ENCODE measurements at places on chromosomes 13 and 19.

DNA sequence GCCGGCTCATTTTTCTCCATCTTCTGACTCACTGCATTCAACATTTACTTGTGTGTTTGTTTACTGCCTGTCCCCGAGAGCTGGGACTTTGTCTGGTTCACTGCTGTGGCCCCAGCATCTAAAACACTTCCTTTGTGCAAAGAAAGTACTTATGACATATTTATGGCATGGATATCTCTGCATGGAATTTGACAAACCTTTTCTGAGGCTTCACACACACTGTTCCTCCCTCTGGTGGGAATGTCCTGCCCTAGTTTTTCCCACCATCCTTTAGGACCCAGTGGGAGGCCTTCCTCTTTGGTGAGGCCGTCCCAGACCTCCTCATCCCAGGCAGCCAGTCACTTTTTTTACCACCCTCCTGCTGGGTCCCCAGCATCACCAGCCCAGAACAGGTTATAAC, 1.4 kb upstream of the SRRM5 start:
- no peak for DNase-seq

- DNase-seq = no peak
Observed at GRCh38 chr13:40082639-40083038, 427.2 kb downstream of the COG6 start.

DNA sequence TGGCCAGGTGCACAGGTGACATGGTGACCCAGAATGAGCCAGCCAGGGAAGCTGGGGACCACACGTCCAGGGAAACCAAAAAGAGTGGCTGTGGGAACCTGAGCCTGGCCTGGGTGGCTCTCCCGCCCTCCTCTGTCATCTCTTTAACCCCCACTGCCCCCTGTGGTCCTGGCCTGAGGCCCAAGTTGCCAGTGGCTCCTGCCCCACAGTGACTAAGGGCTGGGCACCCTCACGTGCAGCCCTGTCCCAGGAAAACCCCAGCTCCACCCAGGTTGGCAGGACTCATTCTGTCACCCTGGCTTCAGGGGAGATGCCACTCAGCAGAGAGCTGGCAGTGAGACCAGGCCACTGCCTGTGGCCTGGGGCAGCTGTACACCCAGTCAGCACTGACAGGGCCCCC, 30.6 kb upstream of the ISYNA1 start:
- no peak for DNase-seq

- no peak for DNase-seq
Observed at GRCh38 chr19:29855741-29856500, 44.1 kb downstream of the CCNE1 start.

DNA sequence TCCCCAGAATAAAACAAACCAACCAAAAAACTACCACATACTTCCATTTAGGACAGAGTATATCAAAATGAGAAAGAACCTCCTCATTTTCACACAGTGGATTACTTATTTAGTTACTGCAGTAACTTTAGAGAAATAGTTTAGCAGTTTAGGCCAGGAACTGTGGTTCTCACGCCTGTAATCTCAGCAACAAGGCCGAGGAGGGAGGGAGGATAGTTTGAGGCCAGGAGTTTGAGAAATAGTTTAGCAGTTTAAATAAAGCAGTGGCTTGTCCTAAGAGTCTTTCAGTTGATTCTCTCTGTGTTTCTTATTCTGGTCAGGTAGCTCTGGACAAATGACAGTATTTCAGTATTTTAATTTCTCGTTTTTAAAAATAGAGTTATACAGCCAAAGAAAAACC, 9.4 kb downstream of the HMGB1 start:
- DNase-seq = no peak

GRCh38 chr19:42303101-42303464, 659 bp upstream of the PAFAH1B3 start:
- DNase-seq = no peak

- no peak for DNase-seq
Observed at GRCh38 chr19:9971166-9971897, 35.0 kb upstream of the OLFM2 start.

- peak; percentile 24 for DNase-seq
Observed at GRCh38 chr13:30529085-30529834, 63.5 kb upstream of the HMGB1 start.

DNA sequence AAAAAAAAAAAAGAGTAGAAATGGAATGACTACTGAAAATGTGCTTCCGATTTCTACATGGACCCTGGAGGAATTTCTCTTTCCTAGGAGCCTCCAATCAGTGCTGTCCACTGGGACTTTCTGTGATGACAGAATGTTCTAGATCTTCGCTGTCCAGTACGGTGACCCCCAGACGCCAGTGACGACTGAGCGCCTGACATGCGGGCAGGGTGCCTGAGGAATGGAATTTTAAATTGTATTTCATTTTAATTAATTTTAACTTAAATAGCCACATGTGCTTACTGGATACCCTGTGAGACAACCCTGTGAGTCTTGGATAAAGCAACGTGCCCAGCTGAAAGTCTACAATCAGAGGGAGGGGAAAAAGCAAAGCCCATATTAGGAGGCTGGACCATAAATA, 4.1 kb upstream of the TLE6 start:
- DNase-seq = no peak

DNA sequence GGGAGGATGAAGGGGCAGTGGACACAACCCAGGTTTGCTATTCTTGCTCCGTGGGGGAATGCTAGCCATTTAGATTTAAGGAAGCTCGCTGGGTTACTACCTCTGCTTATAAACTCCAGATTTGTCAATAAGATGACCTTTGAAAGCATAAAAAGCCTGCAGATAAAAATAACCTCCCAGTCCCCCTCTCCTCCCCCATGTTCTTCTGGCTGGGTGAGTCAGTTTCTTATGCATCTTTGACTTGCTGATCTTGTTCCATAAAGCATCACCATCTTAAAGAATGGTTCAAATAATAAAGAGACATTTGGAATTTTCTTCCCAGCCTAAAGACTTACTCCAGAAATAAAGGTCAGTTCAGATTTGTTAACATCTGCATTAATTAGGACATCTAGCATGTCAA, 118.3 kb upstream of the RNF113B start:
- DNase-seq = no peak

GRCh38 chr13:25247360-25247759, 39.9 kb downstream of the MTMR6 start:
- no peak for DNase-seq

DNA sequence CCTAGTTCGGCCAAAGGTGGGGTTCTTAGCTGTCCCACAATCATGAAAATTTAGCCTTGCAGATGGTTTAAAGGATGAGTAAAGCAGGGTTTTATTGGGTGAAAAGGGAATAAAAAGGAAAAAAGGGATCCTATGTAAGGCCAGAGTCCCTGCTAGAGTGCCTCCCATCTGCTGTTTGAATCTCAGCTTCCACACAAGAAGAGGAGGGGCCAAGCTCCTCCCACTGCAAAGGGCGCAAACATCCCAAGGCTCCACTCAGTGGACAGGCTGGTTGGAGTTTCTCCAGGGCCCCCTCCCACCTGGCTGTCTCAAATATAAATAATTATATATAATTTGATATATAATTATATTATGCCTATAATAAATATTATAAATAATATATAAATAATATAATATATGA, 1272.1 kb upstream of the PCDH20 start:
- DNase-seq = no peak

DNA sequence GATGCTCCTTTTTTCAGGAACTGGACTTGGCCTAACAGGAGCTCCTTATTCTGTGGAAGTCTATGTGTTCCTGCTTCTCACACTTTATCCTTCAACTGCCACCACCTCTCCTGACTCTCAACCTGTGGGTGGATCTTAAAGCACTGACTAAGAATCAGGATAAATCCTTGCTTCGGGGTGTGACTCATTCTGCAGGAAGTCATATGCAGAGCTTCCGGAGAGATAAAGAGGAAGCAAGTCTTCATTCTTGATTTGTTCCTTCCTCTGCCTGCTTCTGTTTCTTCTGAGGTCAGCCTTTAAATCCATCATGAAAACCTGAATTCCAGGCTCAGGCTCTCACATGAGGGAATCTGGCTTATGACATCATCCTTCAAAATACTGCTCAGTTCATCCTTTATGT, 137.1 kb upstream of the ATXN8OS start:
- DNase-seq = no peak

- no peak for DNase-seq
Observed at GRCh38 chr13:40048551-40048950, 393.1 kb downstream of the COG6 start.

DNA sequence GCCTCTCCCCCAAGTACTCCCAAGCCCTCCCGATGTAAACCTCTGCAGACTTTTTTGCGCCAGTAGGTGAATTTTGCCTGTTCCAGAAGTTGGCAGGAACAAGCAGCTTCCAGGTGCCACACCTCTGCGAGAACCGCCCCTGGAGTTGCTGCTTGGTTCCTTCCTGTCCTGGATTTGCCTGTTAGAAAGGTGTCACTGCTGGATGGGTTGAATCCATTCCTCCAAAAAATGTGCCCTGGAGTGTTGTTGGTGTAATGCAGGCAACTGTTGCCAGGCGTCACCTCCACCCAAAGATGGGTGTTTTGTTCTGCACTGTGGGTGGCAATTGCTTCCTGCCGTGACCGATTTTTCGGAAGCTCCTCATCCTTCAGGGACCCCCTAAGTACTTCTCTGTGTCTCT, 5.7 kb downstream of the PGPEP1 start:
- DNase-seq = no peak

DNA sequence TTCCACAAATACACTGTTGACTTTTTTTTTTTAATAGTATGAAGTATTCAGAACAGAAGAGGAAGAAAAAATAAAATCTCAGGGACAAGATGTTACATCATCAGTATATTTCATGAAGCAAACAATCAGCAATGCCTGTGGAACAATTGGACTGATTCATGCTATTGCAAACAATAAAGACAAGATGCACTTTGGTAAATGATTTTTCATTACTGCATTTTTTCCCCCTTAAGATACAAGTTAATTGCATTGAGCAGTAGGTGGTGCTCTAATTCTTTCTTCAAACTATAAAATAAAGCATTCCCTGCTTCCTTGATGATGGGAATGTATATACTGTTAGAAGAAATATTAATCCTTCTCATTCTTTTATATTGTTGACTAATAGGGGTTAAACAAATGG, 17.1 kb downstream of the UCHL3 start:
- DNase-seq = no peak

GRCh38 chr13:72643311-72643989, 84.0 kb downstream of the MZT1 start:
- DNase-seq = peak; percentile 2

DNA sequence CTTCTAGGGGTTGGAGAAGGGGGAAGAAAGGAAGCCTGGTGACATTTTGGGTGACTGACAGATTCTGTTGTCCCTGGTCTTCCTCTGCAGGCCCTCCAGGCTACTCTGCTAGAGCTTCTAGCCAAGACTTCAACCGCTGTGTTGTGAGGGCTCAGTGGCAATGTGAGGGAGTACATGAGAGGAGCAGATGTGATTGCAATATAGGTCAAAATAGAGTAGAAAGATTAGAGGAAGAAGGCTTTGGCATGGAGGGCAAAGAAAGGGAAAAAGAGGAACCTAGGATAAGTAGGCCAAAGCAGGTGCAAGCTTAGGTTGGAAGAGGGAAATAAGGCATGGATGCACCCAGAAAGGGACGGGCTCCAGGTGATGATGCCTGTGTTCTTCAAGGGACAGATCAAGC, 216.9 kb downstream of the RGCC start:
- no peak for DNase-seq

GRCh38 chr19:797528-798414, 519 bp downstream of the PTBP1 start:
- DNase-seq = peak; percentile 100

GRCh38 chr13:98275681-98276171, 98.7 kb upstream of the RNF113B start:
- DNase-seq = no peak

- no peak for DNase-seq
Observed at GRCh38 chr19:19405971-19406877, 749 bp downstream of the GATAD2A start.

DNA sequence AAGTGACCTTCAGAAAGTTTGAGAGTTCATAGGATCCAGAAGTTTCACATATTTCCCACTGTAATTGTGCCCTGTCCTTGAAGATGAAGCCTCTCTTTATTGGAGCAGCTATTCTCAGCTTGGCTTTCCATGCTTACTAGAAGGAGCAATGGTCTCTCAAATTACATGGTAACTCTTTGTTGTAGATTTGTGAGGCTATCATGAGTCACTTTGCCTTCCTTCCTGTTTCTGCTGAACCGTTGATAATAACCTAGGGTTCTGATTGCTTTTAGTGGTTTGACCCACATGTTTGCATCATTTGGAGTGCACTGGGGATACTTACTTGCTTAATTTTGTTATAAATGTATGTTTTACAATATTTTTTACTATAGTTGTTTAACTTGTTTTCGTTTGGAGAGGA, 772.9 kb upstream of the SLITRK6 start:
- DNase-seq = no peak

- DNase-seq = no peak
Observed at GRCh38 chr13:39965309-39965708, 309.8 kb downstream of the COG6 start.

DNA sequence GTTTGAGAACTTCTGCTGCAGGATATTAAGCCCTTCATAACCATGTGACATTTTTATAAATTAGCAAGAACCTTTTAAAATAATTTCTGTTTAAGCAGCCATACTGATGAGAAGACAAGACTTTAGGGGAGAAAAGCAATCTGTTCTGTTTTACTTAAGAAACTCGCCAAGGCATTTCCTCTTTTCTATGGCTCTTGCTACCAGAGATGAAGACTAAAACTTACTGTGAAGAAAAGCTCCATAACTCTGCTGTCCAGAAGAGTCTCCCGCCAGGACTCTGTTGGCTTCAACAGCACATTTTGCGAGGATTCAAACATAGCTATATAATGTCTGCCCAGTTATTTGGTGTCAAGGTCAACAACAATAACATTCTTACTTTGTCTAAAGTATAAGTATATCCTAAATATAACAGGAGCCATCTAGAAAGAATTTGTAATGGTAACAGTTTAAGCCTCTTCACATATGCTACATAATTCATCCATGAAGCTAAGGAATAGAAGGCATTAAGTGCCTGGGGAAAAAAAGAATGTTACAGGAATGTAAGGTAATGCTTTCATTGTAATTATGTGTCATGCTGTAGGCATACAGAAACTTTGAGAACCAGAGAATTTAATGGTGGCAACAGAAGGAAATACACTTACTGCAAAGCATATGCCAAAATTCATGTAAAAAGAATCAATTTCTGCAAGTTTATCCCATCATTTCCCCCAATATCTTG, 53.2 kb upstream of the EEF1AKMT1 start:
- DNase-seq = no peak

GRCh38 chr19:27971071-27971470, 1241.9 kb downstream of the UQCRFS1 start:
- no peak for DNase-seq

DNA sequence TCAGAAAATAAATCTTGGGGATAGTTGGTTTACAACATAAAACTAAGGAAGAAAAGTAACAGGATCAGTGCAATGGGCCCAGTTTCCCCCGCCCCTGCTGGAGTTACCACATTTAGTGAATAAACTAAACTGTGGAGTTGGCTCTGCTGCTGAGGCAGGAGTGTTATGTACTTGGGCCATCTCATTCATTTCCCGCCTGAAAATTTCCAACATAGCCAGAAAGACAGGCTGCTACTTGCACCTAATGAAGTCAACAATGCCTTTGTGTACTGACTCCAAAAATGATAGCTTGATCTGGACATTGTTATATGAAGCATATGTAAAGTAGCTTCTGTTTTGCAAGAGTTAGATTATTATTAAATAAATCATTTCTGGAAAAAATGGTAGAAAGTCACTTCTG, 7.9 kb upstream of the RNASEH2B start:
- no peak for DNase-seq

- no peak for DNase-seq
Observed at GRCh38 chr19:21317821-21318220, 11.4 kb downstream of the ZNF708 start.
